ENCODE measurements at places on chromosomes 4 and X.
A peak's percentile ranks its signal among the peaks of the same experiment; 100 is the strongest.

GRCh38 chrX:646228-646495 is 15.6 kb downstream of the SHOX start:
- DNase-seq: no peak

GRCh38 chr4:130336585-130337217 is 1240.7 kb downstream of the C4orf33 start:
- DNase-seq: peak; percentile 37

GRCh38 chr4:113607998-113608397 is 153.5 kb downstream of the CAMK2D start:
- DNase-seq: no peak

GRCh38 chr4:152508386-152508785 is 27.5 kb downstream of the FBXW7 start:
- no peak for DNase-seq

- peak; percentile 75 for DNase-seq
These were observed 28.4 kb downstream of the NPNT start for GRCh38 chr4:105923497-105924238.

- DNase-seq: no peak
These were observed 1105.1 kb downstream of the STPG2 start for GRCh38 chr4:97038146-97038516.

DNA sequence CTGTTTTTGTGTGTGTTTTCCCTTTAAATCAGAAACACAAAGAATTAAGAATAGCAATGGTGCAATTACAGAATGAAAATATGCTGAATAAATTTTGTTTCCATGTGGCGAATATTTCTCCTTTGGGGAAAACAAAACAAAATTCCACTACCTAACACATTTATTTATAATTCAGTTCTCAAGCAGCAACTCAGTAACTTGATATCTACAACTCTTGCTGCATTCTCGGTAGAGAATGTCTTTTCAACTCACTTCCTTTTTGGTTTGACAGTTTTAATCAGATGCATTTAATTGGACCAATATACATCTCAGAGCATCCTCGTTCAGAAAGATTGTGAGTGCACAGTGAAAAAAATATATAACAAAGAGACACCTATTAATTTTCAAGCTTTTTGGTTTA is 30.8 kb downstream of the ZNF827 start:
- DNase-seq: no peak

- peak; percentile 36 for DNase-seq
These were observed 153.4 kb upstream of the ARSJ start for GRCh38 chr4:114132830-114133229.

DNA sequence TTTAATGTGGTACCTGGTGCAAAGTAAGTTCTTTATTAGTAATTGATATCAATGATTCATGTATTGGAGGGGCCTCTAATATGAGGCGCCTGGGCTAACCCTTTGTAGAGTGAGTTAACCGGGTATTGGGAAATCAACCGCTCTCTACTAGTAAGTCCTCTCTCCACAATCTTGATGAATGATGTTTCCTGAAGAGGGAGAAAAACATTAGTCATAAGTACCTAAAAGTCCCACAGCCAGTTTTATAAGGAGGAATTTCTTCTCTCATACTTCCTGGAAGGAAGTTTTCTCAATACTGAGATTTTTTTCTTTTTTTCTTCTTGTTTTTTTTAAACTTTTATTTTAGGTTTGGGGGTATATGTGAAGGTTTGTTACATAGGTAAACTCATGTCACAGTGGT is 62.3 kb downstream of the AGTR2 start:
- DNase-seq: peak; percentile 88

DNA sequence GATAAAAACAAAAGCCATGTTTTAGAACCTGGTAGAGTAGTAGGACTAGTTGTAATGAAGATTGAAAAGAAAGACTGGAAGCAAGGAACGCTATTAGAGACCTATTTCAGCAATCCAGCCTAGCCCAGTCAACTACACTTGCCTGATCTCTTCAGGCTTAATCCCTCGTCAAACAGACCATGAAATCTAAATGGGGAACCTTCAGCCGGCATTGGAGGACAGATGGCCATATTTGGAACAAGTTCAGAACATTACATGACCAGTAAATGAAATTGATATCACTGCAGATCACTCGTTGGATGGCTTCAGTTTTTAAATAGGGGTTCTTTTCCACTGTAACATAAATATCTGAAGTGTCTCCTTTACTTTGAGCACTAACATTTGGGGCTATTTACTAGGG is 84.8 kb upstream of the WDR44 start:
- DNase-seq: no peak

GRCh38 chr4:105619188-105619931 is 66.9 kb downstream of the ARHGEF38 start:
- no peak for DNase-seq

GRCh38 chr4:96786306-96786705 is 946.4 kb downstream of the PDHA2 start:
- DNase-seq: no peak

DNA sequence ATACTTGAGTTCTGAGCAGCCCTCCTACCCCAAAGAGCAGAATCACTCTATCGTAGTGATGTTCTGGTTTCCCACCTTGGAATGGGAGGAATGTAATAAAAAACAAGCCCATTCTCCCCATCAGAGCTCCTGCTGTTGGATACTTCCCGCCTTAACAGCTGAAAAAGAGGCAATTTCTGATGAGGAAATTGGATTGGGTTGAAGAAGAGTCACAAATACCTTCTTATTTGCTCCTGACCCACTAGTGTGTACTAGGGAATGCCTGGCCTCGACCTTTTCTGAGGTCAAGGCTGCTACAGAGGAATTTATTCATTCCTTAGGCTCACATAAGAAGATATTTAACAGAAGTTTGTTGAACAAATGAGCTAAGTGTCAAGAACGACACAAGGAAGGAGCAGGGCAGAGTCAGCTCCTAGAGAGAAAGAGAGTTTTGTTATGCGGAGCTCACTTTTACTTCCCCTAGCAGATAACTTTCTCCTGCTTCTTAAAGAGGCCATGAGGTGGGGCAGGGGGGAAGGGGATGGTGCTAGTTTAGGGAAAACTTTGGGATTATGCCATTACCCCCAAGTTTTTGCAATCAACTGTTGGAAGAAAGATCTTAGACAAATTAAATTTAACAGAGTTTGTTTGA is 273.8 kb upstream of the CLNK start:
- DNase-seq: no peak

GRCh38 chr4:89800012-89800516 is 36.9 kb downstream of the SNCA start:
- DNase-seq: no peak

DNA sequence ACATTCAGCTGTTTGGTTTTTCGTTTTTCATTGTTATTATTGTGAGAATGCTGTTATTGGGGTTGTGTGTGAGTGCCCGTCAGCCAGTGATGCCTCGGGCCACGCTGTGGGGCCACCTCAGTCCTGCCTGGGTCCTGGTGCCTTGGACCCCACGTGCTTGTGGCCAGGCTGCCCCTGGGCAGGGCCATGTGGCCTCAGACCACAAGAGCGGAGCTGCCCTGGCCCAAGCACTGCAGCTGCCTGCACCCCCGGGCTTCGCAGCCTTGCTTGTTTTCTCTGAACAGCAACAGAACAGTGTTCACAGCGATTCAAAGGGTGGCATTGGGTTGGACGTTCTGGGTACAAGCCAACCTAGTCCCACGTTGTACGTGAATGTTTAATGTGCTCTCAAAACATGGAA is 56.9 kb downstream of the CPLX1 start:
- no peak for DNase-seq

DNA sequence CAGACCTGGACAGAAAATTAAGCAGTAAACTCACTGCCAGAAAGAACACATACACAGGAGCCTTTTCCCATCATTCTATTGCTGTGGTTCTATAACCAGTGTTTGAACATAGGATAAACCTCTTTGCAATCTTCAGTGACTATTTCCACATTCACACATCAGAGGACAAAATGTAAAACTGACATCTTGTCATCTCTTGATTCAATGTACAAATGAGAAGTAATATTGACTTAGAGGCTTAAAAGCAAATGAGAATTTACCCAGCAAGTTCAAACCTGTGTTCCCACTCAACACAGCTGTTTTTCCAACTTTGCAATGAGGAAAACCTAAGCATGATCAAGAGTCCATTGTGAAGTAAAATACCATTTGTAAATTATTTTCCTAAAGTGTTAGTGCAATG is 307.1 kb upstream of the CPXCR1 start:
- DNase-seq: no peak

DNA sequence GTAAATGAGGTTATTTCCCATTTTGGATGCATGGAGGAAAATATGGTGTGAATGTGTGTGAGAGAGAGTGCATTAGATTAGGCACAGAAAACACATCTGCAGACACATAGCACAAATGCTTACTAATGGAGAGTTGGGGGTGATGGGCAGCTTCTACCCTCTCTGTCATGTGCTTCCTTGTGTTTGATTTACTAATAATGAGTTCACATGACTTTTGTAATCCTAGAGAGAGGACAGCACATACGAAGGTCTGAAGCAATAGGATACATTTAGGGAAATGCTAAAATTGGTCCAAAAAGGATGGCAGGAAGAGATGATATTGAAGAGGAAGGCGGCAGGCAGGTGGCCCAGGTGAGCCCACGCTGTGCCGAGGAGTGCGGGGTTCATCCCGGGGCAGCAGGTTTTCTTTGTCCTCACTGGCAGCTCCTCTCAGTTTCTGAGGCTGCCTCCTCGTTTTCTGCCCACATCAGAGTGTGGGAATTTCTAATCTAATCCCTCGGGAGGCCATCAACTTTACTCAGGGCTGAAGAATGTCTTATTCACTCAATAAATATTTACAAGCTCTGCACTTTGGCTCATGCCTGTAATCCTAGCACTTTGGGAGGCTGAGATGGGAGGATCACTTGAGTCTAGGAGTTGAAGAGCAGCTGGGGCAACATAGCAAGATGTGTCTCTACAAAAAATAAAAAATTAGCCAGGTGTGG is 15.9 kb upstream of the MAP9 start:
- peak; percentile 88 for DNase-seq

Measured in fibroblast of mammary gland (primary cell).